CD4-positive, alpha-beta T cell treated with Interleukin-17A for 4 hours (primary cell): ENCODE measurements at places on chromosomes 11 and 22.

DNA sequence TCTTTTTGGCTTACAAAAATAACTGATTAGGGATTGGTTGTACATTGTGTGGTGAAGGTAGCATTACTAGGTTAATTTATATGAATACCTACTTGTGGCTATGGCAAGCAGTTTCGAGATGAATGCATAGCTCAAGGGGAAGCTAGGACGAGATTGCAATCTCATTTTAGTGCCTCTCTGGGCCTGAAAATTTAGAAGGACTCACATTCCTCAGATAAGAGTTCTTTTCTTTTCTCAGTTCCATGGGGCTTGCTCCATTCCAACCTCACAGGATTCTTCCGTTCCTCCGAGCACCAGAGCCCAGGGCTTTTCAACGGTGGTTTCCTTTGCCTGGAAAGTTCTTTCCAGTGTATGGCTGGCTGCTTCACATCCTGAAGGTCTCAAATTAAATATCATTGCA lies 82.1 kb downstream of the CECR2 start:
- DNase-seq, result no peak

- DNase-seq, result no peak
Measured at GRCh38 chr11:41536021-41536568, 76.6 kb upstream of the LRRC4C start.

DNA sequence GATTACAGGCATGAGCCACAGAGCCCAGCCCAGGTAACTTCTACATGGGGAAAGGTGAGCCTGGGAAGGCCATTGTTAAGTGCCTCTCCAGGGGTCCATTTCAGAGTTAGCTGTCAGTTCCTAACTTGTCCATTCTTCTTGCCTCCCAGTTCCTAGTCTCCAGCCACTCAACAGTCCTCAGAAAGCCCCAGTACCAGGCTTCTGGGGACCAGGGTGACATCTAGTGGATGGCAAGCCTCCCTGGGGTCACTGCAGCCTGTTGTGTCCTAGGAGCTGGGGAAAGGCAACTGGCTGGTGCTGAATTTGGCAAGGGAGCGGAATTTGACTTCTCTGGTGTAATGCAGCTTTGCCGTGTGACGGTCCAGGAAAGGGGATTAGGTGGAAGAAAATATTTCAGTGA lies 2.1 kb downstream of the LGALS12 start:
- peak; percentile 34 for DNase-seq

DNA sequence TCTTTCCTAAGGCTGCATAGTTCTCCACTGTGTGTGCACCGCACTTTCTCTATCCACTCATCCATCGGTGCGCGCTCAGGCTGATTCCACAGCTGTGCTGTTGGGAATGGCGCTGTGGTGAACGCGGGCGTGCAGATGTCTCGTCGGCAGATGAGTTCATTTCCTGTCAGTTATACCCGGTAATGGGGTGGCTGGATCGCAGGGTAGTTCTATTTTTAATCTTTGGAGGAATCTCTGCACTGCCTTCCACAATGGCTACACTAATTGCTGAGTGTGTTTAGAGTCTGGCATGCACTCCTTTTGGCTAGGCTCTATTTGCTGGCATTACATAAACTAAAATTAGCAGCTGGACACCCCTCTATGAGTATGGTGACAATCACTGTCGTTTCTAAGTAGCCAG lies 27.9 kb upstream of the KRTAP5-7 start:
- DNase-seq, result no peak

- no peak for DNase-seq
Measured at GRCh38 chr22:39928536-39929520, 27.9 kb downstream of the GRAP2 start.

DNA sequence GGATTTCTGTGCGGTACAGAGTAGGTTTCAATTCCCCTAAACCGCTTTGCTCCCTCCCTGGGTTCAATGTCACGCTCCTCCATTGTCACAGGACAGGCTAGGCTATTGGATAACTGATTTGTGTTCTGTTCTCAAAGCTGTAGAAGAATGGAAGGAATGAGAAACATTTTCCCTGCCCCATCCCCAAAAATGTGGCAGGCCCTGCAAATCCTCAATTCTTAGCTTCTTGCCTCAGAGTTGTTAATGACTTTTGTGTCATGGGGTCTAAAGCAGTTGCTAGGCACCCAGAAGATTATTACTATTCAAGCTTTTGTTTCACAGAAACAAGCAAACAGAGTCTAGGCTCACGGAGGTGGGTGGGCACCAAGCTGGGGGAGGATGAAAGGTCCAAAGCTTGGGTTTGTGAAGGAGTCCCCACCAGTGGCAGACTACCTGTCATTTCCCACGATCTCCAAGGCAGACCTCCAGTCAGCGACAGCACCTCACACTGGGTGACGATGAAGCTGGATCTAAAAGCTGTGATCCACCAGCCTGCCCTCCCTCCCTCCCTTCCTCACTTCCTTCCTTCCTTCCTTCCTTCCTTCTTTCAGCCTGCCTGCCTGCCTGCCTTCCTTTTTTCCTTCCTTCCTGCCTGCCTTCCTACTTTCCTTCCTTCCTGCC lies 1080.2 kb downstream of the OPCML start:
- no peak for DNase-seq

- no peak for DNase-seq
Measured at GRCh38 chr11:126481303-126481680, 125.8 kb downstream of the ST3GAL4 start.

DNA sequence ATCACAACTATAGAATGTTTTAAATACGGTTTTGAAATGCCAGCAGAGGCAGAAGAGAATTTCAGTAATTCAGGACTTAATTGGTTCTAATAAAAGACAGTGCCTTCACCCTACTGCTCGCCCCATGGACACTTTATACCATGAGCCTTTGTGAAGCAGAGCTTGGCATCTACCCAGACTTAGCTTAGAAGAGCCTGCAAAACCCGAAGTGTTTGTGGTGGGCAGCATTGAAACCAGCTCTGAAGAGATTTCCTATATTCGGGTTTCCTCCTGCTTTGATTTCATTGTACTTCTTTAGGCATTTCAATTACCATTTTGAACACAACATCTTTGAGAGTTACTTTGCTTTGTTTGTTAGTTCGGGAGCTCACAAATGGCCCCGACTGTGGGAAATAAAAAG lies 185.1 kb upstream of the MTNR1B start:
- no peak for DNase-seq

GRCh38 chr22:21796863-21797262 lies 61.3 kb upstream of the YPEL1 start:
- no peak for DNase-seq

GRCh38 chr22:50526834-50527801 lies 1.7 kb upstream of the SCO2 start:
- peak; percentile 45 for DNase-seq

GRCh38 chr11:14687456-14687855 lies 43.9 kb downstream of the PDE3B start:
- no peak for DNase-seq

- DNase-seq, result no peak
Measured at GRCh38 chr22:37951305-37951704, 2.1 kb downstream of the C22orf23 start.

GRCh38 chr22:38834215-38834953 lies 9.4 kb downstream of the NPTXR start:
- no peak for DNase-seq

- no peak for DNase-seq
Measured at GRCh38 chr22:37008365-37008764, 10.9 kb downstream of the TST start.

DNA sequence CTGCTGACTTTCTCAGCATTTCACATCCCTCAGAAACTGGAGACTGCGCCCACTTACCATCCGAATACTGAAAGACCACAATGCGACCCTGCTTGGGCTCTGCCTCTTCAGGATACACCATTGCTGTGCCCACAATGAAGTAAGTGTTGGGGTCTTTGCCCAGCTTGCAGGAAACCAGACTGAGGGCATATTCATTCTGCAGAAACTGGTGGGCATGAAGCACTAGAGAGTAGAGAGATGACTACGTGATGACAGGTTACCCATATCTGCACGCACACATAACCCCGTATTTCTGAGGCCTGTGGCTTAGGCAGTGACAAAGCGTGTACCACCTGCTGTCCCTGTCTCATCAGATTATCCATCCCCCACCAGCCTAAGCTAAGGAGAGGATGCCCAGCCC lies 14.6 kb upstream of the VWCE start:
- DNase-seq, result no peak

- DNase-seq, result no peak
Measured at GRCh38 chr11:18001191-18001590, 11.7 kb downstream of the SERGEF start.

- DNase-seq, result no peak
Measured at GRCh38 chr22:44672632-44673031, 29.4 kb upstream of the PRR5 start.

GRCh38 chr11:108351468-108351867 lies 115.9 kb downstream of the C11orf65 start:
- DNase-seq, result no peak

DNA sequence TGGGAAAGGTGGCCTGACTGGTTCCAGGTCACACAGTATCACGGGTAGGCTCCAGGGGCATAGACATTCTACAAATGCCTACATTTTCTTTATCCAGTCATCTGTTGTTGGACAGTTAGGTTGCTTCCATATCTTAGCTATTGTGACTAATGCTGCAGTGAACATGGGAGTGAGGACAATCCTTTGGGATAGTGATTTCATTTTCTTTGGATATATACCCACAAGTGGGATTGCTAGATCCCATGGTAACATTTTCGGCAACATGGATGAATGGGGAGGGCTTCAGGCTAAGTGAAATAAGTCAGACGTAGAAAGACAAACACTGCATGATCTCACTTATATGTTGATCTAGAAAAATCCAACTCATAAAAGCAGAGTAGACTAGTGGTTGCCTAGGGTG lies 744.3 kb downstream of the NTM start:
- DNase-seq, result no peak

DNA sequence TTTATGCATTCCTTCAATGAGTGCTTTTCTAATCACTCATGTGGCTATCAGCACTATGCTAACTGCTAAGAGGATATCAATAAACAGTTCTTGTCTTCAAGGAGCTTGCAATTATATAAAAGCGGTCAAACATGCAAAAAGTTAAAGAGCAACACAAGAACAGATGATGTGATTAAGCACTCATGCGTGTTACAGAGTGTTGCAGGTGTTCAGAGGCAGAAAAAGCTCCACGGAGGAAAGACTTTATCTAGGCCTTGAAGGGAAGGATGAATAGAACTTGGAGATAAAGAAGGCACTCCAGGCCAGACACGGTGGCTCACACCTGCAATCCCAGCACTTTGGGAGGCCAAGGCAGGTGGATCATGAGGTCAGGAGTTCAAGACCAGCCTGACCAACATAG lies 13.6 kb downstream of the CD3E start:
- no peak for DNase-seq

DNA sequence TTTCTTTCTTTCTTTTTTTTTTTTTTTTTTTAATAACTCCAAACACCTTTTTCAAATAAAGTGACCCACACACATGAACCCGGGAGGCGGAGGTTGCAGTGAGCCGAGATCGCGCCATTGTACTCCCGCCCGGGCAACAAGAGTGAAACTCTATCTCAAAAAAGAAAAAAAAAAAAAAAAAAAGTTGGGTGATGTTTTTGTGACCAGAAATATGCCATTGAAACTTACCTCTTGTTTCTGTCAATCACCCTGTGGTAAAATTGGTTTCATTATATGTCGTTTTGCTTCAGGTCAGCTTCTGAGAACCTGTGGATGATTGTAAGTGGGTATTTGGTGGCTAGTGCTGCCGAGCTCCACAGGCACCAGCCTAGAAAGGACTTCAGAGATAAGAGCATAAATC lies 238.8 kb downstream of the TBC1D22A start:
- DNase-seq, result no peak

GRCh38 chr22:32751065-32751767 lies 50.3 kb upstream of the TIMP3 start:
- no peak for DNase-seq
